ENCODE measurements at places on chromosomes 16 and 17.
A peak's percentile ranks its signal among the peaks of the same experiment; 100 is the strongest.

DNA sequence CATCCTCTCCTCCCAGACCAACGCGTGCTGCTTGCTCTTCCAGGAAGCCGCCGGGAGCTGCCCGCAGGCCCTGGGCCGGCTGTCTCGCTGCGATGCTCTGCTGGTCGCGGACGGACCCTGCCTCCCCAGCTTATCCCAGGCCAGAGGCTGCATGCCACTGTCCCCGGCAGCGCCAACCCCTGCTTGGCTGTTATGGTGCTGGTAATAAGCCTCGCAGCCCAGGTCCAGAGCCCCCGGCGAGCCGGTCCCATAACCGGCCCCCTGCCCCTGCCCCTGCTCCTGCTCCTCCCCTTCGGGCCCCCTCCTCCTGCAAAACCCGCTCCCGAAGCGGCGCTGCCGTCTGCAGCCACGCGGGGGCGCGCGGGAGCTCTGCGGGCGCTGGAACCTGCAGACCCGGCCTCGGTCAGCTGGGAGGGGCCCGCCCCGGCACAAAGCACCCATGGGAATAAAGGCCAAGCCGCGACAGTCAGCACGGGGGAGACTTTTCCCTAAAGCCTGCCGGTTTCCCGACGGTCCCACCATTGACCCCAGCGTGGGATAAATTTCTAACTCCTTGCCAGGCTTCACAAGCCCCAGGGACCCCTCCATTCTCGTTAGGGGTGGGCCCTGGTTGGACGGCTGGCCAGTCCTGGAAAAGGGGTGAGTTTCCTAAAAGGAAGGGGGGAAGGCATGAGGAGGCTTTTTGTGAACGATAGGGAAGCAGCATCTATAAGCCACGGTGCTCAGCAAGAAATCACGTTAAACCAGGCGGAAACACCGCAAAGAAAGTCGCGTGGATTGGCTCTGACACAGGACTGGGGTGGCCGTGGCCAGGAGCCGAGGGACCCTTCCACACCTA, 11.2 kb downstream of the ENPP7 start:
- peak; percentile 42 for DNase-seq

- peak; percentile 95 for DNase-seq
Measured at GRCh38 chr17:6421700-6422604, 13.0 kb downstream of the AIPL1 start.

GRCh38 chr16:57127037-57127763, 34.8 kb downstream of the CPNE2 start:
- DNase-seq, result no peak

DNA sequence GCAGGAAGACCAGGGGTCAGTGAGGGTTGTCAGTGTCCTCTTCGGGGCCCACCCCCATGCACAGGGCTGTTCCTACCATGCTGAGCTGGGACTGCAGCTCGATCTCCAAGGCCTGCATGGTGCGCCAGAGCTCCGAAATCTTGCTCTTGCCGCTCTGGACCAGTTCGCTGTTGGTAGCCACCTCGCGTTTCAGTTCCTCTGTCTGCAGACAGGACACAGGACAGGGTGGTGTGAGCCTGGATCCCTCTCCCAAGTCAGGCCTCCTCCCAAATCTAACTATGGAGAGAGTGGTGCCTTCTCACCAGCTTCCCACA, 90.9 kb downstream of the GOSR1 start:
- no peak for DNase-seq

DNA sequence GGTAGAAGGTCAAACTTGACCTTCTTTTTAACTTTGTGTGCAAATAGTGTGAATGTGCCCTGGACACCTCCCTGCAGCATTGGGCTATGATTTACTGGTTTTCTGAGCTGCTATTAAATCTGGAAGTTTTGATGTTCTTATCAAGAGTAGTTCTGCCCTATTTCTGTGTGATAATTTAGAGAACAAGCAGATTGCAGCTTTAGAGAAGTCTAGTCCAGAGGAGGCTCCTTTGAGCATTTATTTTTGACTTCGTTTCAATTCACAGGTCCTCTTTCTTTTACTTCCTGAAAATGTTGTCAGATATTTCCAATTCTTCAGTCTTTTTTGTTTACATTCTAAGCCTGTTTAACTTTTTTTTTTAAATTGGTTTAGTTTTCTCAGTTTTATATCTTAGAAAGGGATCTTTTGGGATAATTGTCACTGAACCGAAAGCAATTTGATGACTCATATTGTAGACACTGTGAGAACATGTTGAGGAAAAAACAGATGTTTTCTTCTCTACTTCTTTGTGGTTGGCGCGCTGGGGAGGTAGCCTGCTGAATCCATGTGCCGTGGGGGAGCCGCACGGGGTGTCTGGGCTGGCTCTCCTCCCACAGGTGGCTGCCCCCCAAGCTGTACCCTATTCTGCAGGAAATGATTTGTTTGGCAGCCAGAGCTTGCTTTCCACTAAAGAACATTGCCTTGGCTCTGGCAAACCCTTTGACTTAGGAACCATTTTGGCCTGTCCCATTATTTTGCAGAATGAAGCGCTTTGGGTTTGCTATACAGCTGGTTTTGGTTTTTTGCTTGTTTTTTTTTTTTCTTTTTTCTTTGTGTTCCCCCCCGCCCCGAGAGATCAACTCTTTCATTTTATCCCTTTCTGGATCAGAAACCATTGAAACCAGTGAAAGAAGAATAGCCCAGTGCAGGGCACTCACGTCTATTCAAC, 53.4 kb downstream of the MFSD11 start:
- DNase-seq, result no peak

DNA sequence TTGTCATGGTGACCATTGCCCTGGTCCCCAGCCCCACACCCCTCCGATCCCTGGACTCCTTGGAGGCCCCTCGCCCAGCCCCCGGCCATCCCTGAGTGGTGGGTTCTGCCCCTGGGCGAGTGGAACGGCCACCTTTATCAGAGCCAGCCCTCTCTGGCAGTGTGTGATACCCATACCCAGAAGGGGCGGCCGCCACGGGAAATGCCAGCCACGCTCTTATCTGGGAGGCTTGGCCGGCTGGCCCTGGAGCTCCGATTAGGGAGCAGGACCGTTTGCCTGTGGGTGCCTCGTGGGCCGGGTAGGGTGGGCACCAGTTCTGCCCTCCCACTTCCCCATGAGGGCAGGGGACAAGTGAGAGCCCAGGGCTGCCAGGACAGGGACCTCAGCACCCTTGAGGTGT, 58.3 kb upstream of the ZC3H18 start:
- DNase-seq, result no peak

- DNase-seq, result peak; percentile 79
Measured at GRCh38 chr16:11691771-11692170, 23.5 kb downstream of the SNN start.

- DNase-seq, result no peak
Measured at GRCh38 chr17:72838068-72838467, 254.4 kb downstream of the SLC39A11 start.

DNA sequence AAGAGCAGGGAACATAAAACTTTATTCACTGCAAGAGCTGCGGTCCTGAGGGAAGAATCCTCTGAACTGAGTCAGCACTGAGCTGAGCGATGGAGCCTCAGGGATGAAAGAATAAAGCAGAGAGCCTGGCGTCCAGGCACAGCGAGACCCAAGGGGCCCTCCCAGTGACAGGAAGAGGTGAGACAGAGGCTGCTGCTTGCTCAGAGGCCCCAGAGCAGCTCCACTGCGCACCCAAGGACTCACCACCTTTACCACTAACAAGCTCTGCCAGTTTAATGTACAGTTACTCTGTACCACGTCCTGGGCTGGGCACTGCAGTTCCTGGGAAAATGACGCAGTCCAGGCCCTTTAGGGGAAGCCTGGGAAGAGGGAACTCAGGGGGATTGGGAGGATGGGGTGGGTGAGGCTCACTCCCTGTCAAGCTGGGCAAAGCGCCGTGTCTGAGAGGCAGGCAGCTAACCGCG, 5.6 kb downstream of the GFAP start:
- DNase-seq, result no peak

DNA sequence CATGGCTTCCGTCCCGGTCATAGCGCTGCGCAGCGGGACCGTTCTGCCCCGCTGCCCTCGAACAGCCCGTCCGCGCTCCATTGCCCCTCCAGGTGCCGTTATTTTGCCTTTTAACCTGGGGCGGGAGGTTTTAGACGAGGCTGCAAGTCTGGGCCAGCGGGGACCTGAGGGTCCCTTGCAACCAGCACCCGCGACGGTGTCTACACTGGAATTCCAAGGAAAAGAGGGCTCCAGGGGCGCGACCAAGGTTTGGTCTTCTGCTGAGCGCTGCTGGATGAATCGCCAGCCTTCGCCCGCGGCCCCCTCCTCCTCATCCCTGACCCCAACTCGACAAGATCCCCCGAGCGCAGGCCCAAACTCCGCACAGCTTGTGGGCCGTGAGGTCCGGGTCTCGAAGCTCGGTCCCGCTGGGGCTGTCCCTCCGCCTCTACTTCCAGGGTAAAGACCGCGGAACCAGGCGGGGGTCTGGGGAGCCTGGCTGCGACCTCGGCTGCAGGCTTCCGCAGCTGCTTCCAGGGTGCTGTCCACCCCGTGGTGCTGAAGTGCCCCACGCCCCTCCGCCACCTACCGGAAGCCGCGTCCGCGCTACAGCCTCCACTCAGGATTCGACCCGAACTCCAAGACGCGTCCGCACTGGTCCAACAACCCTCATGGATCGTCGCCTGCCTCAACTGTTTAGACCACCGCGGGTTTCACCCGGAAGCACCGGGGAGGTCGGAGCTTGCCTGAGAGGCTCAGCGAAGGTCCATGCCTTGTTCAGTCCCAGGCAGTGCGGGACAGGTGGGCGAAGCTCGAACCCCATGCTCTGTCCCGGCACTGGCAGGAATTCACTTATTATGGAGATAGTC, 10.1 kb upstream of the CA4 start:
- peak; percentile 39 for DNase-seq

- no peak for DNase-seq
Measured at GRCh38 chr17:2435181-2435741, 34.4 kb upstream of the MNT start.

DNA sequence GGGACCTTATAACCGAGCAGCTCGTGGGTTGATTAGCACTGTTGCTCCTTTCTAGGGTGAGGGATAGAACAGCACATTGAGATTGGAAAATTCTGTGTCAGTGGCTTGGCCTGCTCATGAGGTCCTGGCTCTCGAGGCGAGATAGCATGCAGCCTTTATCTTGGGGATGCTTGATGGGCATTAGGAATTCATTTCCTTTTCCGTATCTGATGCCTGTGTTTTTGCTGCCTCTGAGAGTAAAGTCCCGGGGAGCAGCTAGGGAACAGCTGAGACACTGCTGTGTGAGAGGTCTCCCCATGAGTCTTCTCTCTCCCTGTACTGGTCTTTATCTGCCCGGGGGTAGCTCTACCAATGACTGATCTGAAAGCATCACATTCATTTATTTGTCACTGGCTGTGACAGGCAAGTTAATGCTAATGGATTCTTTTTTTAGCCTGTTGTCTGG, 14.5 kb downstream of the MSI2 start:
- DNase-seq, result no peak

DNA sequence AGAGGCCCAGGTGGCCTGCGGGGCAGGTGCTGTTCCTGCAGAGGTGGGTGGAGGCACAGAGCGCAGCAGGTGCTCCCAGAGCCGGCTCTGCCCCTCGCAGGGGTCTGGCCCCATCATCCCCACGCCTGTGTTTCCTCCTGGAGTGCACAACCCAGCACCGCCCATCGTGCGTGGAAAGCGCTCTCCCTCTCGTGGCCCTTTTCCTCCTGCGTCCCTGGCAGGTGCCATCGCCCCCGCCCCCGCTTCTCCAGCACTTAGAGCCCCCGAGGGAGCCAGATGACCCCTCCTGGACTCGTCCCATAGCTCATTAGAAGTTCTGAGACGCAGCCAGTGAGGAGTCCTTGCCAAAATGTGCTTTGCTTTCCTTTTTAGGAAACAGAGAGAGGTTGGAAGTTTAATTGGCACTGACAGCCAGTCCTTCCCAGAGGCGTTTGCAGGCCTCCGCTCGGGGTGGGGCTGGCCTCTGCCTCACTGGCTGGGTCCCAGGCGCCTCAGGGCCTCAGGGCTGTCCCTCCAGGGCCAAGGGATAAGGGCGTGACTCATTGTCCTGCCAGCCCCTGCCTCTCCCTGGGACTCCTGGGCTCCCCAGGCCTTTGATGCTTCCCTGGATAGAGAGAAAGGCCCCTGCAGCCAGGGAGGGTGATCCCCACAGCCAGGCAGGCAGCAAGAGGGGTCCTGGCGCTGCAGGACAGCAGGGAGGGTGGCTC, 32.2 kb upstream of the CHMP6 start:
- DNase-seq, result peak; percentile 91

DNA sequence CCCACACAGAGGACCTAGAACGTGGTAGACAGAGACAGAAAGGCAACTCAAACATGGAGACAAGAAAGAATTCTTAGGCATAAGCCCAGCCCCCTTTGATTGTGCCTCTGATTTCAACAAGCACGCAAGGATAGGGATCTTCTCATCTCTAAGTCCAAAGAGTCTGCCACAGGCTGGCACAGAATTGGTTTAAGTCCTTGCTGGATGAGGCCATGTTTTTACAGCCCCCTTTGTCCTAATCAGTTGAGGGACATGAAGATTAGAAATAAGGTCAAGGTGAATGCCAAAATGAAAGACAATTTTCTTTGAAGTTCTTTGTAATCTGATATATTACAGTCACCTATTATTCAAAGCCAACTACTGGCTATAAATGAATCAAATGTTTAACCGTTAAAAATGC, 68.0 kb upstream of the ATP2A3 start:
- DNase-seq, result no peak

- DNase-seq, result no peak
Measured at GRCh38 chr16:51500306-51500705, 349.2 kb upstream of the SALL1 start.

GRCh38 chr17:80202197-80202596, 17.9 kb downstream of the SGSH start:
- no peak for DNase-seq

DNA sequence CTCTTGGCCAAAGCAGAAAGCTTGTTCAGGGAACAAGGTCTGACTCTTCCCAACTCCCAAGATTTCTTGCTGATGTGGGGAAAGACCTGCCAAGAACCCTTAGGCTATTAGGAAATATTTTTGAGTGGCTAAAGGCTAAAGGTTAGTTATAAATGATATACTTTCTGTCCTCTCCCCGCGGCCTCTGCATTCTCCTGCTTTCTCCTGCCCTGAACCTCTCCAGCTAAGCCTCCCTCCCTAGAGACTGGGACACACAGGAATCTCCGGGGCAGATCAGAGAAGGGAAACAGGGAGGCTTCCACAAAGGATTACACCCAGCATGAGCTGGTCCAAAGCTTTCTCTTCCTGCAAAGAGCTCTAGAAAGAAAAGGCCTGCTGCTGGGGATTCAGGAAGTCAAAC, 2.3 kb downstream of the SLC43A2 start:
- DNase-seq, result no peak

DNA sequence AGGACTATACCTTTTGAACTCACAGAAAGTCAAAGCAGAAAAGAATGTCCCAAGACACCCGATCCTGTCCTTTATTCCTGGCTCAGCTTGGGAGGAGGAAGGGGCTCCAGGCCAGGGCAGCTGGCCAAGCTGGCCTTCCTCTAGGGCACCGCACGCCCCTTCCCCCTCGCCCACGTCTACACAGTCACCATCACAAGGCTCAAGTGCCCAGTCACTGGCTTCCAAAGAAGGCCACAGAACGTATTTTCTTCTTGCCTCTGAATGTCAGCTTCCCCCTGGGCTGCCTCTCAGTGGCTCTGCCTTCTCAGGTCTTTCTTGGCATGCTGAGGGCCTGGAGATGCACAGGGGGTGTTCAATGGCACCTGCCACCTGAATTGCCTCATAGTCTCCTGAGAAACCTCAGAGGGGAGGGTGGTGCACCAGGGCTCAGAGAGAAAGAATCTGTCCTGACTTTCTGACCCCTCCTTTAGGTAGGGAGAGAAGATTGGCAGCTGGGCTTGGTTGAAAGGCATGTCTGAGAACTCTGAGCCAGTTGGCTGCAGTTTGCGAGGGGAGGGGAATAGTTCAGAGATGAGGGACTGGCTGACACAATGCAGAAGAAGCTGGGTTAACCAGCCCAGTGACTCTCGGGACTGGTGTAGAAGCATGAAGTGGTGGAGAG, 2.1 kb downstream of the DHRS11 start:
- DNase-seq, result no peak

All from lower leg skin (tissue), 4 donors.